ENCODE measurements at places on chromosomes 12 and 14. TPM values are rescaled to one million over a fixed set of nuclear protein-coding genes. Genes with fewer than 3 reads are reported as not detected.

The SERPINA6 gene
- not detected for total RNA-seq

The ACSM4 gene
- not detected for total RNA-seq

The PTPRR gene
- 0.21 TPM for total RNA-seq

The RNF212B gene
- total RNA-seq: not detected

The B4GALNT1 gene
- total RNA-seq: 1.1 TPM

The NUAK1 gene
- total RNA-seq: 8.0 TPM

The APOF gene
- total RNA-seq: not detected

The NOVA1 gene
- not detected for total RNA-seq

The AQP2 gene
- total RNA-seq: not detected

The SERPINA10 gene
- not detected for total RNA-seq

The LHX5 gene
- 0.28 TPM for total RNA-seq

The SERPINA12 gene
- not detected for total RNA-seq

The TBX3 gene
- total RNA-seq: 3.7 TPM

The SDSL gene
- 2.3 TPM for total RNA-seq

The TTC9 gene
- 14.1 TPM for total RNA-seq

The CLEC14A gene
- 0.05 TPM for total RNA-seq

The VASH1 gene
- 1.3 TPM for total RNA-seq

The PRH2 gene
- total RNA-seq: not detected

The KIAA0586 gene
- 14.5 TPM for total RNA-seq

The TMEM132D gene
- not detected for total RNA-seq

The ARHGEF25 gene
- total RNA-seq: 0.19 TPM

The OAS2 gene
- 0.33 TPM for total RNA-seq

The PPP1R36 gene
- total RNA-seq: 0.14 TPM

The MRPL52 gene
- total RNA-seq: 169 TPM

The KRT80 gene
- total RNA-seq: 7.3 TPM

The GPR68 gene
- total RNA-seq: 1.3 TPM

The PTPRO gene
- total RNA-seq: 0.21 TPM

The MIS18BP1 gene
- 32.0 TPM for total RNA-seq

The L2HGDH gene
- 8.8 TPM for total RNA-seq

The DLST gene
- 60.2 TPM for total RNA-seq

The PCNX1 gene
- 21.2 TPM for total RNA-seq

The KLHL33 gene
- not detected for total RNA-seq

The RPGRIP1 gene
- not detected for total RNA-seq

The KRT2 gene
- total RNA-seq: 0.28 TPM

Data from airway epithelial cell (primary cell).